PC-3 (cell line): ENCODE measurements at places on chromosomes 6 and 20. TPM values are rescaled to one million over a fixed set of nuclear protein-coding genes. Genes with fewer than 3 reads are reported as not detected.

- peak; percentile 41 for DNase-seq
These were observed 21.2 kb upstream of the BHLHE23 start for GRCh38 chr20:63027922-63028389.

GRCh38 chr6:56440551-56440981 is 193.2 kb upstream of the COL21A1 start:
- DNase-seq = peak; percentile 31

GRCh38 chr6:106048336-106048735 is 37.8 kb upstream of the PRDM1 start:
- DNase-seq = no peak

GRCh38 chr20:33685328-33686099 is 671 bp downstream of the E2F1 start:
- DNase-seq = peak; percentile 40

DNA sequence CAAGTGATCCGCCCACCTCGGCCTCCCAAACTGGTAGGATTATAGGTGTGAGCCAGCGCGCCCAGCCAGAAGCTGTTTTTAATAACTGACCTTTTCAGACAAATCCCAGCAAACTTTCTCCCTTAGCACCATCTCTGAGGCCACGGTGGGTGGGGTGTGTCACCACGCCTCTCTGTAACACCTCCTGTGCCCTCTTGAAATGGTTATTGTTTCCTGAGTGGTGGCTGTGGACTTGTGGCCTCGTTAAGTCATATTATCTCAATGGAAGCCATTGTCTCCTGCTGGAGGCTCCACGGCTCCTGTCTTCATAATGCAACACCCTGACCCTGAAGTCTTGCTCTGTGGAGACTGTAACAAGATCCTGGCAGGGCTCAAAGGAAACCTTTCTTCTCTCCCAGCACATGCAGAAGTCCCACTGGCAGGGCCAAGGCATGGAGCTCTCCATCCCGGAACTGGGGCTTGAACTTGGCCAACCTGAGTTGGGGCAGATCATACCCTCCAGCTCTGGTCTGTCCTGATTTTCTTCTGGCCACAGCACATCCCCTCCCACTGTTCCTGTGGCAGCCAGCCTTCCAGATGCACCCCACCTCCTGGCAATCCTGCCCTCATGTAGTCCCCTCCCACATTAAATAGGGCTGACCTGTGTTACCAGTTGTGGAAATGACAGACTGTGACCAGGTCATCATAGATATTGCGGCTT is 81.1 kb downstream of the SNX5 start:
- DNase-seq = no peak

GRCh38 chr6:13319891-13320564 is 8.3 kb downstream of the TBC1D7 start:
- no peak for DNase-seq

GRCh38 chr6:12911427-12911826 is 194.9 kb downstream of the PHACTR1 start:
- DNase-seq = peak; percentile 51

GRCh38 chr20:33576432-33577125 is 85.5 kb upstream of the C20orf144 start:
- no peak for DNase-seq

DNA sequence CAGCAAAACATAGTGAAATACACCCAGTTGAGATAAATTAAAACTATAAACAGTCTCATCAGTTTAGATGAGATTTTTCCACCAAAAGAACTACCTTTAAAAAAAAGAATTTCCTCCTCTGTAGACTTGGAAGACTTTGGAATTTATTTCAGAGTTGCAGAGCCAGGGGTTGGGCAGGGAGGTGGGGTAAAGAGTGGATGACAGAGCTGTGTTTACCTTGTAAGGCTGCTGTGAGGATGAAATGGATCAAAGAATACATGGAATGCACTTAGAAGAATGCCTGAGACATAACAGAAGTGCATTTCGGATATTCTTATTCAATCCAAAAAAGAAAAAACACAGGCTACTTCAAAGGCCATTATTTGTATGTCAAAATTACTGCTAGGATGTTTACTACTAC is 6.4 kb upstream of the LY86 start:
- DNase-seq = no peak

DNA sequence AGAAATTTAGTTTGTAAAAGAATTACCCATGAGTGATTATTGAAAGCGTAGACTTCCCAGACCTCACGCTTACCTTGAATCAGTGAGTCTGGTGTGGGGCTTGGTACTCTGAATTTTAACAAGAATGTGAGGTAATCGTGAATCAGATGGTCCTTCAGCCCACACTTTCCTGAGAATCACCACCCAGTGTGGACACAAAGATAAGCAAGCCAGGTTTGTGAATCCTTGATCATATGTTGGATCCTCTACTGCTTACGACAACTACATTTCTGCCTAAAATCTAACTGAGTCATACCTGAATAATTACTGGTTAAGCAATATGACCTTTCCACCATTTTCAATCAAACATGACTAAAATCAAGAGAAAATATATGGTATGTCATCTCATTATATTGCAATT is 589.3 kb downstream of the TFAP2A start:
- peak; percentile 76 for DNase-seq

- no peak for DNase-seq
These were observed 844 bp upstream of the ABRACL start for GRCh38 chr6:139027620-139028182.

DNA sequence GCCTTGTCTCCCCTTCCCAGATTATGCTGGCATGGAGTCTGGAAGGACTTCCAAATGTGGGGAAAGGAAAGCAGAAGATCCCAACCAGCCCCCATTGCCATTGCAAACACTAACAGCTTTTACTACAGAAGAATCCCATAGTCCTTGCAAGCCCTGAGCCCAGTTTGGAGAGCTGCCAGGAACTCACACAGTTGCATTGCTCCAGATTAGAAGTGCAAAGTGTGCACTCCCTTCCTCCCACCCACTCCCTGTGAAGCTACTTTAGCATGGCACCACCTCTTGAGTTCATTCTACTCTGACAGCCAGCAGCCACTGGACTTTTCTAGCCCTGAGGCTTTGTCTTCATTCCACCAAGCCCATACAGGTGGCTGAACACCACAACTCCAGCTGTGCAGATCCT is 67.6 kb downstream of the SLC22A2 start:
- DNase-seq = no peak

GRCh38 chr6:157035546-157035945 is 258.4 kb downstream of the ARID1B start:
- no peak for DNase-seq

GRCh38 chr6:149334201-149334600 is 16.7 kb downstream of the TAB2 start:
- DNase-seq = peak; percentile 80

GRCh38 chr20:62820962-62821725 is 4.3 kb downstream of the COL9A3 start:
- DNase-seq = no peak

GRCh38 chr20:39850821-39851330 is 838.2 kb downstream of the MAFB start:
- DNase-seq = no peak

DNA sequence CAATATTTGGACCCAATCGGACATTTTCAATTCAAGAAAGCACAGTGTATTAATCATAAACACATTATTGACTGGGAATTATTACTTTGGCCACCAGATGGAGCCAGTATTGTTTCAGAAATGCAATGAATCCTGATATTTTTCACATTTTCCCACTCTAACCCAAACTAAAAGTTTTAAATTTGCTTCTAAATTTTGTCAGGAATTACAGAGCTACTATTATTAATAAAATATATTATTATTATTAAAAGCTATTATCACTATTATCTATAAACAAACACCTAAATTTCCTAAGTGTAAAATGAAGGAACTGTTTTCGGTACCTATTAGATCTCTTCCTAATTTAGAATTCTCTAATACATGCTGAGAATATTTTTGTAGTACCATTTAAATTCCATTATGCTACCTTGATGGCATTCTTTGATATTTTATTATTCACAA is 245.3 kb downstream of the OGFRL1 start:
- DNase-seq = peak; percentile 45

DNA sequence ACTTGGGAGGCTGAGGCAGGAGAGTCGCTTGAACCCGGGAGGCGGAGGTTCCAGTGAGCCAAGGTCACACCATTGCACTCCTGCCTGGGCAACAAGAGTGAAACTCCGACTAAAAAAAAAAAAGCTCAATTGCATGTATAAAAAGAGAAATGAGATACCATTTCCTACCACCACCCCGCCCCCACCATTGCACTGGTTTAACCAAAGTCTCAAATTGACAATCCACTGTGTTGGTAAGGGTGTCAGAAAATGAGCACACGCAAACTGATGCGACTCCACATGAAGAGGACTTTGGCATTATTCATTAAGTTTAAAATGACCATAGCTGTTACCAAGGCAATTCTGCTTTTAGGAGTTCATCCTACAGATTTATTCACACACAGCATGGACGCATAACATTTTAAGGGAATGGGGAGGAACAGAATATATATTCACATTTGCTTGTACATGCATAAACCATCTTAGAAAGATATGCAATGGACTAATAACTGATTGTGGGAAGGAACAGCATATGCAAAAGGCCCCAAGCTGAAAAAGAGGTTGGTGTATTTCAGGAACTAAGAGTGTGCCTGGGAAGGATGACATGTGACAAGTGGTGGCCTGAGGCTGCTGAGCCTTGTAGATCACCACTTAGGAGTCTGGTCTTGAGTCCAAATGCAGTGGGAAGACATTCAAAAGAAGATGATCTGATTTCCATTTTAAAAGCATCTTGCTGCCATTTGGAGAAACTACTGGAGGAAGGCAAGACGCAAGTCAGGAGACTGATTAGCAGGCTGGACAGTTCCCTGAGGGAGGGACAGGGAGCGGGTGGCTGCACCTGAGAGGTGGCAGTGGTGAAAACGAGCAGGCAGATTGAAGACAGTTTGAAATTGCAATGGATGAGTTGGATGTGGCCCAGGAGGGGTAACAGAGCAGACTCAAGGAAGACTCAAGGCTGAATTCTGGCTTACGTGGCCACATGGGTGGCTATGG is 37.2 kb upstream of the PTPN1 start:
- no peak for DNase-seq

PSORS1C1 gene
- 2.0 and 5.5 TPM in 2 replicates for total RNA-seq

NFS1 gene
- 71.8 and 75.8 TPM in 2 replicates for total RNA-seq

POU3F2 gene
- total RNA-seq = 0.07 and 0.12 TPM in 2 replicates

HLA-DQA2 gene
- total RNA-seq = not detected in 2 replicates

EYS gene
- total RNA-seq = 0.07 TPM in 1 of 2 replicates, not detected in the other

RNF182 gene
- 20.2 and 24.7 TPM in 2 replicates for total RNA-seq

SLC17A3 gene
- not detected in 2 replicates for total RNA-seq
